ENCODE measurements at places on chromosomes 6 and 20.

DNA sequence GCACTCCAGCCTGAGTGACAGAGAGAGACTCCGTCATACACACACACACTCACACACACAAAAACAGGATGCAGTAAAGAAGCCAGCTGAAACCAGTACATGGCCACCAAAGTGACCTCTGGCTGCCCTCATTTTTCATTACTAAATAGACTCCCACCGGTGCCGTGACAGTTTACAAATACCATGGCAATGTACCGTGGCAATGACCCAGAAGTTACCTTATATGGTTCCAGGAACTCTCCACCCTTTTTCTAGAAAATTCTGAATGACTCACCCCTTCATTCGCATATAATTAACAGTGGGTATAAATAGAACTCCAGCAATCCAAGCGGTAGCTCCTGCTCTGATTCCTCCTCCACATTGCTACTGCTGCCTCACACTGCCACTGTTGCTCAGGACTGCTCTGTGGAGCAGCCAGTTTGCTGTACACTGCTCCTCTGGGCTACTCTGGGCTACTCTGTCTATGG is 57.7 kb downstream of the SNX5 start:
- DNase-seq: peak; percentile 86

DNA sequence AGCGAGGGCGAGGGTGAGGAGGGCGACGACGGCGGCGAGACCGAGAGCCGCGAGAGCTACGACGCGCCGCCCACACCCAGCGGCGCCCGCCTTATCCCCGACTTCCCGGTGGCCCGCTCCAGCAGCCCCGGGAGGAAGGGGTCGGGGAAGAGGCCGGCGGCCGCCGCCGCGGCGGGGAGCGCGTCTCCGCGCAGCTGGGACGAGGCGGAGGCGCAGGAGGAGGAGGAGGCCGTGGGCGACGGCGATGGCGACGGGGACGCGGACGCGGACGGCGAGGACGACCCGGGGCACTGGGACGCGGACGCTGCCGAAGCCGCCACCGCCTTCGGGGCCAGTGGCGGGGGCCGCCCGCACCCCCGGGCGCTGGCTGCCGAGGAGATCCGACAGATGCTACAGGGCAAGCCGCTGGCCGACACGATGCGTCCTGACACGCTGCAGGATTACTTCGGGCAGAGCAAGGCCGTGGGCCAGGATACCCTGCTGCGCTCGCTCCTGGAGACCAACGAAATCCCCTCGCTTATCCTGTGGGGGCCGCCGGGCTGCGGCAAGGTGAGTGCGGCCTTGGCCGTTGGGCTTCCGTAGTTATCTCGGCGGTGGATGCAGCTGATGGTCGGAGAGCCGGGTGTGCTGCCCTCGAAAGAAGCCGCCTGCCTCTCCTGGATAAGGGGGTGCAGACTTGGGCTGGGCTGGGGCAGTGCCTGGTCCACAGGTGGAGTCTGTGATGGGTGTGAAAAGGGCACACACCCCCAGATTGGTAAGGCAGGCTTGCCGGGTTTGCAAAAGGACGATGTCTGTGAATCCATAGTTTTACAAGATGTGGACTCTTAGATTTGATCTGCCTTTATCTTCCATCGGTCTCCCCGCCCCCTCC is 938 bp downstream of the WRNIP1 start:
- DNase-seq: peak; percentile 32

GRCh38 chr6:54448617-54449016 is 140.4 kb downstream of the TINAG start:
- DNase-seq: no peak

GRCh38 chr6:106085692-106085983 is 498 bp upstream of the PRDM1 start:
- no peak for DNase-seq

GRCh38 chr6:166293731-166294584 is 14.2 kb downstream of the PRR18 start:
- no peak for DNase-seq

- peak; percentile 26 for DNase-seq
Observed at GRCh38 chr6:30591008-30591407, 19.8 kb downstream of the ABCF1 start.

DNA sequence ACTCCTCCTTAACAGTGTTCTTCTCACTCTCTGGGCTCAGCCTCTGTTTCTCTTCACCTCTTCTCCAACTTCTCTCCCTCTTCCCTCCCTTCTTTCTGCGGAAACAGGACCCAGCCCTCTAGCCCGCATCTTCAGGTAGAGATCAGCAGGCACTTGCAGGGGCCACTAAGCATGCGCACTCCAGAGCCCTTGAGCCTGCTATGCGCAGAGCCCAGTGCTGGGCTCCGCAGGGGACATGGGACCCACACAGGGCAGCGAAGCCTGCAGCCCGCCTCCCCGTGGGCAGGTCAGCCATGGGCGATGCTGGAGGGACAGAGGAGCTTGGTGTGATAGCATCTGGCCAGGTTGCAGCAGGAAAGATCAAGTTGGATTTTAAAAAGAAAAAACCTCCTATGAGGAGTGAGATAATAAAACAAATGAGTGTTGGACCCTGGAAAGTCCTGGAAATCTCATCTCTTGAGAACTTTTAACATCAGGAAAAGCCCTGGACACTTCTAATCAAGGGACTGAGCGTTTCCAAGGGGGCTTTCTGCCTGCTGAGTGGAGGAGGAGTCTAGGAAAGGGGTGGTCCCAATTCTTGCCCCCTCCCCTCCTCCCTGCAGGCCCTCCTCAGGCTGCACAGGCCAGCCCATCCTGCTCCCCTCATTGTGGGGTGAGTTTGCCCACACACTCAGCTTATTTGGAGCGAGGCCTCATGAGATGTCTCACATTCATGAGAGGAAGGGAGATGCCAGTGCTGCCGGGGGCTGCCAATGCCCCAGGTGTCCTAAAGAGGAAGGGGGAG is 71.9 kb downstream of the MDGA1 start:
- DNase-seq: no peak

DNA sequence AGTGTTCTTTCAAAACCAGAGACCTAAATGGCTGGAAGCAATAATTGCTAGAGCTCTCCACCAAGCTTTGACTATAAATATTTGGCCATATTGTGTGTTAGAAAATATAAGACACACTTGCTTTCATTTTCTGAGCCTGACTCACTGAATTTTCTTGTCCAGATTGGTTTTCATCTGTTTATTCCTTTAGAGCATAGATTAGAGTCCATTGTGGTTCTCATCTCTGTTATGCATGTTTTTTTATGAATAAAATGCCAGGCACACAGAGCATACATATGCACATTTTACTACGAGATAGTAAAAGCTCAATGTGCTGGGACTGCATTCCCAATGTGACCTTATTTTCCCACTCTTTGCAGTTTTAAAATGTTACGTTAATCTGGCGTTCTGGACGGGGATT is 115.3 kb upstream of the MLIP start:
- DNase-seq: no peak

GRCh38 chr20:33838035-33838864 is 27.1 kb downstream of the CHMP4B start:
- DNase-seq: no peak

DNA sequence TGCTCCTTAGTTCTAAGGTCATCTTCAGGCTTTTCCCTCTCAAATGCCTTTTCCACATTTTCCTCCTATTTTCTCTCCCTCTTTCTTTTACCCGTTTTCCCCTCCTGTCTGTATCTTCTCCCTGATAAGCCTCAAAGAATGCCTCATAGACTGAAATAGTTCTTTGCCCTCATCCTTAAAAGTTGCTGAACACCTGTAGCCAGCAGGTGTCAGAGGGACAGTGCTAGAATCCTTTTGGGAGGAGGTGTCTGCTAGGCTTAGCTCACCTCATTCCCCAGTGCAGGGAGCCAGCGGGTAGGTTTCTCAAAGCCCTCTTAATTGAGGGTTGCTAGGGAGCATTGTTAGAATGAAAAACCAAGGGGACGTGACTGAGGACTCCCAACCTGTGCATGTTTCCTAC is 204.0 kb downstream of the TSHZ2 start:
- no peak for DNase-seq

DNA sequence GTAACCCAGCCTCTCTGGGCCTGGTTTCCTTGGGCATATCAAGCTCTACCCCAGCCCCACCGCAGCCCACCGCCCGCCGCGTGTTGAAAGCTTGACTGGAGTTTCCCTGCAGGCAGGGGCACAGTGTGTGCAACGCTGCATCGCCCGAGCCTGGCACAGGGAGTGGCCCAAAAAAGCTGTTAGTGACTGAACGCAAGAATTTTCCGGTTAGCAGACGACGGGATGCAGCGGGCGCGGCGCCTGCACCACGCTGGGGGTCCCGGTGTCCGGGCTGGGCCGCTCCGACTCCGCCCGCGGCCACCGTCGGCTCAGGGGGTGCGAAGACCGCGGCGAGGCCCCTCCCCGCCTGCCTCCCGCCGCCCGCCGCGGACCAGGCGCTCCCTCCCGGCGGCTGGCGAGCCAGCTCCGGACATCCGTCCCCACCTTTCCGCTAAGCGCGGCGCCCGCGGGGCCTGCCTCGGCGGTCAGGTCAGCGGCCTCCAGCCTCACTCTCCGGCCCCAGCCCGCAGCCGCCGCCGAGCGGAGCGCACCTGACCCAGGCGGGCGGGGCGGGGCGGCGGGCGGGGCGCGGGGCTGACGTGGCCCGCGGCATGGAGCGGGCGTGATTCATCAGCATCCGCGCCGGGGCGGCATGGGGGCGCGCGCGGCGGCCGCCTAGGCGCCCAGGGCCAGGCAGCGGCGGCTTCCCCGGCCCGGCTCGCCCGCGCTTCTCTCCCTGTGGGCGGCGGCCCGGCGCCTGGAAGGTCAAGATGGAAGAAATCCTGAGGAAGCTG is at the start of gene ARFGEF3:
ARFGEF3 (plus strand) TSS at position 602 of the 773 bp plus-strand sequence; CDS start at position 750, 148 bp downstream.
- peak; percentile 20 for DNase-seq

- DNase-seq: peak; percentile 16
Observed at GRCh38 chr20:13526551-13526950, 112.2 kb downstream of the TASP1 start.

DNA sequence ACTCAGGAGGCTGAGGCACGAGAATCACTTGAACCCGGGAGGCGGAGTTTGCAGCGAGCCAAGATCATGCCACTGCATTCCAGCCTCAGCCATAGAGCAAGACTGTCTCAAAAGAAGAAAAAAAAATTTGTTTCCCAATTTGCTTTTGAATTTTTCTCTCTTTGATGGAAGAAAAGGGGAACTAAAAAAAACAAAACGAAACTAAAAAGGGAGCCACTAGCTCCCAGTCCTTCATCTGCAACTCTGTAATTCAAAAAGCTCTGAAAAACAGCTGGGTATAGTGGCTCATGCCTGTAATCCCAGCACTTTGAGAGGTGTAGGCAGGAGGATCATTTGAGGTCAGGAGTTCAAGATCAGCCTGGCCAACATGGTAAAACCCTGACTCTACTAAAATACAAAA is 9.5 kb downstream of the OVOL2 start:
- DNase-seq: no peak

GRCh38 chr6:47749757-47750156 is 32.1 kb upstream of the OPN5 start:
- no peak for DNase-seq

- peak; percentile 28 for DNase-seq
Observed at GRCh38 chr20:21100578-21101452, 5.3 kb downstream of the LINC00237 start.

- DNase-seq: no peak
Observed at GRCh38 chr6:31559606-31559957, 12.2 kb downstream of the NFKBIL1 start.

GRCh38 chr6:13480631-13481501 is 6.5 kb downstream of the GFOD1 start:
- no peak for DNase-seq

GRCh38 chr6:15452182-15452941 is 206.5 kb downstream of the JARID2 start:
- DNase-seq: no peak

- DNase-seq: no peak
Observed at GRCh38 chr6:151695156-151695555, 112.3 kb upstream of the ESR1 start.

DNA sequence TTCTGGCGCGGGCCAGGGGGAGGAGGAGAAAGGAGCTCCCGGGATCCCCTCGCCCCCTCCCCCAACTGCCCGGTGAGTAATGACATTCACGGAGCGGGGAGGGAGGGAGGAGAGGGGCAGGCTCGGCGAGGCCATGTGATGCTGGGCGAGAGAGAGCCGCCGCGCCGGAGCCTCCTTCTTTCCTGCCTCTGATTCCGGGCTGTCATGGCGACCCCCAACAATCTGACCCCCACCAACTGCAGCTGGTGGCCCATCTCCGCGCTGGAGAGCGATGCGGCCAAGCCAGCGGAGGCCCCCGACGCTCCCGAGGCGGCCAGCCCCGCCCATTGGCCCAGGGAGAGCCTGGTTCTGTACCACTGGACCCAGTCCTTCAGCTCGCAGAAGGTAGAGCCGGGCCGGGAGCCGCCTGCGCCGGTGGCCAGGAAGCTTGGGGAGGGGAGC is at the start of gene GDAP1L1:
GDAP1L1 (plus strand) TSS at position 178 of the 441 bp plus-strand sequence; CDS start at position 205, 27 bp downstream.
- DNase-seq: no peak

- DNase-seq: no peak
Observed at GRCh38 chr6:123363912-123364311, 272.8 kb downstream of the TRDN start.

DNA sequence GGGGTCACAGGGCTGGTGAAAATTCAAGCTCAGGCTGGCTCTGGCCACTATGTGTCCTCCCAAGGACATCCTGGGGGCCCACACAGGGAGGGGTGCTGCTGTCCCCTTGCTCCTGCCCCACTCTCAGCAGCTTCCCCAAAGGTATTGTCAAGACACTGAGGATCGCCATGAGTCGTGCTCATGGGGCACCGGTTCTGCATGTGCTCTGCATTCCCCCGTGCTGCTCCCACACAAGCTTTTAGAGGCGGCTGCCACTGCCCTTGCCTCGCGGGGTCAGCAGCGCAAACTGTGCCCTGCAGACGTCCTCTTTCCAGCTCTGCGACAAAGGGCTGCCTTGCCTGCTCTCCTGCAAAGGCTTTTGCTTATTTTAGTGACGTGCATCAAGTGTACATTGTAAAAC is 179.8 kb downstream of the ERMARD start:
- DNase-seq: no peak
